Iris pigment epithelial cell (primary cell): ENCODE measurements at places on chromosomes 4 and X.

- DNase-seq: peak; percentile 39
Observed at GRCh38 chrX:106415276-106415895, 196.4 kb upstream of the RADX start.

- DNase-seq: peak; percentile 34
Observed at GRCh38 chr4:67874986-67875385, 8.8 kb downstream of the TMPRSS11D start.

- DNase-seq: peak; percentile 34
Observed at GRCh38 chr4:54961357-54961975, 163.9 kb downstream of the KDR start.

GRCh38 chr4:15963001-15963451 lies at the start of gene FGFBP2:
TSS of gene FGFBP2 (minus strand) at chr4:15963175. CDS start at chr4:15963129, 46 bp downstream.
- DNase-seq: peak; percentile 48

GRCh38 chr4:133592106-133592505 lies 443.0 kb downstream of the PCDH10 start:
- DNase-seq: no peak

DNA sequence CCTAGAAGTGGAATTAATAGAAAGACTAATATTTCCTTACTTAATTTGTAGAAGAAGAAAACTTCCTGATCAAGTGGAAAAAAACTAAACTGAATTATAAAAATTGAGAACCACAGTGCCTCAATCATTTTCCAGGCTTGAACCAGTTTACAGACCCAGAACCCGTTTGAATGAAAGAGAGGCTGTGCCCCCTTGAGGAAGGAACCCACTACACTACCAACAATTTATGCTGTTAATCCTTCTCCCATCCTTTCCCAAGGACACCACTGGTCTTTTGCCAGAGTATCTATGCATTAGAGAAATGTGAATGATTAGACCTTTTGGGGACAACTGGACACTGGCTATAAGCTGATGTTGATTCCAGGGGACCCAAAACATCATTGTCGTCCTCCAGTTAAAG lies 842.6 kb downstream of the TECRL start:
- no peak for DNase-seq

DNA sequence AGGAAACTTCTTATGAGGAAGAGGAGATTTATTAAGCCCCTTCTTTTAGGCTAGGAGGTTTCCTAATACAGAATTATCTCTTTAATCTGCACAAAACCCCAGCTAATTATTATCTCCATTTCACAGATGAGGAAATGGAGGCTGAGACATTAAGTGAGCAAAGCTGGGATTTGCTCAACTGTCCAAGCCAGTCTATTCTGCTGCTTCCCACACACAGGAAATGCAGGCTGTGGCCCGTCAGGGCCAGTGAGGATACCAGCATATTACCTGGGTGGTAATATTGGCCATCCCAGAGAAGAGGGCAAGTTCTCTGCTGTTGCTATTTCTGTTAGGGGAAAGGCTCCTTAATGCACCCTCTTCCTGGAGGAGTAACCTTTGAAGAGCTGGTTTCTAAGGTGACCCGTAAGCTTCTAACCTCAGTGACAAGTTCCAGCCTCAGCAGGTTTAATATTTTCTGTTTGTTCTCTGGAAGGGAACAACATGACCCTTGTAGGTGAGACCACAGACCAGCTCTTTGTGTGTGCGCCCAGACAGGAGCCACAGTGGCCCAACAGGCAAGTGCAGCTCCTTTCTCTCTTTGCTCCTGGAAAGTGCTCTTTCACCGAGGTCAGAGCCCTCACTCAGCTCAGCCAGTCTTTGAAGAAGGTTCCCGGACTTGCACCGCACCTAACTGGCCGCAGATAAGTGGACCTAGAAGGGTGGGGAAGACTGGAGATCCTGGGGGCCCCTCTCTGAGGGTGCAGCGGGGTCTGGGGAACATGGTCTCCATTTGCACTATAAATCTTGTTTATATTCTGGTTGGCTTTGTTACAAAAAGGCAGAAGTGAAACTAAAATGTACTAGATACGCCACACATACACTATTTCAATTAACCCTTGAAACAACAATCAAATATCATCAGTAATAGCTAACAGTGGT lies 35.5 kb downstream of the TBC1D9 start:
- DNase-seq: no peak

GRCh38 chr4:82900066-82900410 lies 497 bp upstream of the THAP9 start:
- DNase-seq: no peak

GRCh38 chrX:36950495-36951253 lies 57.5 kb upstream of the FAM47C start:
- no peak for DNase-seq

GRCh38 chr4:47221721-47222120 lies 190.4 kb downstream of the GABRB1 start:
- DNase-seq: peak; percentile 85

- no peak for DNase-seq
Observed at GRCh38 chrX:68919707-68920106, 90.9 kb downstream of the EFNB1 start.

DNA sequence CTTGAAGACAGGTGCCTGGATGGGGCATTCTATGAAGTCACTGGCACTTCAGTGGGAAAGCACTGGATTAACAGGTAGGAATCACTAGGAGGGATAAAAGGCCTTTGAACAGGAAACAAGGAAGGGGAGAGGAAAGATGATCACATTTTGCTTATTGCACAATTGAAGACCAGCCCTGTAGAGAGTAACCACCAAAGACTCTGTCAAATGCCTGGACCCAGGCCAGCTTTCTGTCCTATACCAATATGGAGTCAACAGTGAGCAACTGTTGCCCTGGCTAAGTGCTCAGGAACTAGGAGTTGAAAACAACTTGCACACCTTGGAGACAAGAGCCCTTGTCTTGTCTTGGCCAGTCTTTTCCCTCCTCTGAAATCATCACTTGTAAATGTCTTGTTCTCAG lies 14.1 kb upstream of the RTL3 start:
- peak; percentile 42 for DNase-seq

GRCh38 chrX:17623750-17624149 lies 113.5 kb upstream of the SCML1 start:
- no peak for DNase-seq

DNA sequence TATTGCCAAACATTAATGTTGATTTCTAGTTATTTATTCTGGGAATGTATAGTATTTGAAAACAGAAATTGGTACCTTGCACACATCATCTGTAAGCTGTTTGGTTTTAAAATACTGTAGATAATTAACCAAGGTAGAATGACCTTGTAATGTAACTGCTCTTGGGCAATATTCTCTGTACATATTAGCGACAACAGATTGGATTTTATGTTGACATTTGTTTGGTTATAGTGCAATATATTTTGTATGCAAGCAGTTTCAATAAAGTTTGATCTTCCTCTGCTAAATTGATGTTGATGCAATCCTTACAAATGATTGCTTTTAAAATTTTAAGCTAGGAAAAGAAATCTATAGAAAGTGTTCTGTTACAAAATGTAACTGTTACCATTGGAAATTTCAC lies 30.8 kb upstream of the FMR1NB start:
- no peak for DNase-seq

DNA sequence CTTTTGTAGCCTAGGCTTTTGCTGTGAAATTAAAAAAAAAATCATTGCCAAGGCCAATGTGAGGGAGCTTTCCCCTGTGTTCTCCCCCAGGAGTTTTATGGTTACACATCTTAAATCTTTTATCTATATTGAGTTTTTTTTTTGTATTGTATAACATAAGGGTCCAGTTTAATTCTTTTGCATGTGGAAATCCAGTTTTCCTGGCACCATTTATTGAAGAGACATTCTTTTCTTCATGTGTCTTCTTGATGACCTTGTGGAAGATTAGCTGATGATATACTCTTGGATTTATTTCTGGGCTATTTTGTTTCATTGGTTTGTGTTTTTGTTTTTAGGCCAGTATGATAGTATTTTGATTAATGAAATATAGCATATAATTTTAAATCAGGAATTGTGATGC lies 225.0 kb downstream of the ADAM29 start:
- no peak for DNase-seq

- DNase-seq: no peak
Observed at GRCh38 chrX:110320381-110320987, 2.6 kb upstream of the AMMECR1 start.

DNA sequence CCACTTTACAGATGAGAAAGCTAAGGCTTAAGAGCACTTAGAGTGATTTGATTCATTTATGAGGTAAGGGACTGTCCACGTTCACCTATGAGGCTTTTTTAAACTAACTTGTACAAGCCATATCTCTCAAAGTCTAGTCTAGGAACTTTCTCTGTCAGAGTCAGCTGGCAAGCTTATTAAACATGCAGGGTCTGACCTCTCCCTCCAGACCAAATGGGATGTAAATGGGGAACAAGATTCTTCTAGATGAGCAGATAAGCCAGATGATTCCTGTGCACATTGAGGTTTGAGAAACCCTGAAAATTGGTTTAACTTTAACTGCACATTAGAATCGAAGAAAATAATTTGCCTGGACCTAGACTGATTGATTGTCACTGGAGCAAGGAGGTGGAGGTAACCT lies 160.0 kb upstream of the SPRY1 start:
- DNase-seq: no peak

GRCh38 chr4:99720206-99720605 lies 62.6 kb upstream of the C4orf54 start:
- no peak for DNase-seq

- peak; percentile 41 for DNase-seq
Observed at GRCh38 chr4:93384241-93384640, 444.3 kb upstream of the ATOH1 start.

DNA sequence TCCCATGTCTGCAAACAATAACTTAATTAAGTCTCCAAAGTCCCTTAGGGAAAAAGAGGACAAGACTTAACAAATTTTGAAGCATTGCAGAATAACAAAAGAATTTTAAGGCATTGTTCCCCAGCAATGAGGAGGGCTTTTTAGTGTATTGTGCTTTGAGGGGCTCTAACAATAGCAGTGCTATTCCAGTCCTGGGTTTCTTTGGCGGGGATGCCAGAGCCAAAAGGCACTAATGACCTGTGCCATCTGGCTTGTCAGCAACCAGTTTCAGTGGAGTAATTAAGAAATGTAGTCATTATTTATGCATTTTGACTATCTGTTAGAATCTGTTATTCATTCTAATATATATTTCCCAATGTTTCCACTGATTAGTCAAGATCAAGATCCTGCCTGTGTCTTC lies 575.4 kb downstream of the SPRY1 start:
- DNase-seq: no peak

DNA sequence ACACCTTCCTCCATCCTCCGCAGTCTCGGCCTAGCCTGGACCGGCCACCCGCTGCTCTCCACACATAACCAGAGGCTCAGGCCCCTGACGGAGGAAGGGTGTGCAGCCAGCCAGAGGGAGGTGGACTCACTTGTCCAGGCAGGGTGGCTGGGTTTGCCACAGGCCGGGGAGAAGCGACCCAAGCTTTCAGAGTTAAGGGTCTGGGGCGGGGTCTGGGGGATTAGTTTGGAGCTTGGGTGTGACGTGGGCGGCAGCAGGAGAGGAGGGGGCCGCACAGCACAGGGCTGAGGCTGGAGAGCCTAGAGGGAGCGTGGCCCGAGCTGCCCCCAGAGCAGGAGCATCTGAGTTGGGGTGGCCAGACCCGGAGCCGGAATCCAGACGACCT lies 22.4 kb upstream of the CPLX1 start:
- no peak for DNase-seq

- DNase-seq: no peak
Observed at GRCh38 chr4:141130947-141131605, 2.2 kb downstream of the RNF150 start.

DNA sequence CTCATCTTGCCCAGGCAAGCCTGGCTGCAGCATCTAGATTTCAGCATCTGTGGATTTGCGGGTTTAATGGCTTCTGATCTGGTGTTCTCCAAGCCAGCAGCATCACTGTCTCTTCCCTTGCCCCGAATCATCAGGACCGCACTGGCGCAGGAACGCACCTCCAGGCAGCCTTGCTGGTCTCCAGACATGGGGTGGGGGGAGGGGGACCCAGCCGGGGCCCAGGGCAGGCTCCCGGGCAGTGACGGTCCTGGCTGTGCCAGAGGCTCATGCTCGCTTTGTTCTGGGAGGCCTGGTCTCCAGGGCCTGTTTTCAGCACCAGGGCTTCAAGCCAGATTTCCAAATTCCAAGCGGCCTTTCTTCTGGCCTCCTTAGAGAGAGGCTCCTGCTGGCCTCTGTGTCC lies 4.9 kb downstream of the CFAP99 start:
- no peak for DNase-seq

DNA sequence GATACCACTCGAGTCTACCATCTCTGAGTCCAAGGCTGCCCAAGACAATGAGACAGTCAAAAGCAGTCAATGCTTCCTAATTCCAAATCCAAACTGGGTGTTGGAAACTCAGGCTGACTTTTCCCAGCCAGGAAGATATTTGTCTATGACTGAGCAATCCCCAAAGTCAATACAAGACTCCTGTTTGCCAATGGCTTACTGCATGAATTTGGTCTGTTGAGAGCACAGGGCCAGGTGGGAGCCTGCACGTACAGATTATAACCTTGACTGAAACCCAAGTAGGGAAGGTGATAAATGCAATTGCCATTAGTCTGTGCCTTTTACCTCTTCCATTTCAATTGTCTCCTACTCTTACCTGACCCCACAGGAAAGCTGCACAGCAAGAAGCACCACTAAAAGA lies 72.6 kb upstream of the PPARGC1A start:
- no peak for DNase-seq

DNA sequence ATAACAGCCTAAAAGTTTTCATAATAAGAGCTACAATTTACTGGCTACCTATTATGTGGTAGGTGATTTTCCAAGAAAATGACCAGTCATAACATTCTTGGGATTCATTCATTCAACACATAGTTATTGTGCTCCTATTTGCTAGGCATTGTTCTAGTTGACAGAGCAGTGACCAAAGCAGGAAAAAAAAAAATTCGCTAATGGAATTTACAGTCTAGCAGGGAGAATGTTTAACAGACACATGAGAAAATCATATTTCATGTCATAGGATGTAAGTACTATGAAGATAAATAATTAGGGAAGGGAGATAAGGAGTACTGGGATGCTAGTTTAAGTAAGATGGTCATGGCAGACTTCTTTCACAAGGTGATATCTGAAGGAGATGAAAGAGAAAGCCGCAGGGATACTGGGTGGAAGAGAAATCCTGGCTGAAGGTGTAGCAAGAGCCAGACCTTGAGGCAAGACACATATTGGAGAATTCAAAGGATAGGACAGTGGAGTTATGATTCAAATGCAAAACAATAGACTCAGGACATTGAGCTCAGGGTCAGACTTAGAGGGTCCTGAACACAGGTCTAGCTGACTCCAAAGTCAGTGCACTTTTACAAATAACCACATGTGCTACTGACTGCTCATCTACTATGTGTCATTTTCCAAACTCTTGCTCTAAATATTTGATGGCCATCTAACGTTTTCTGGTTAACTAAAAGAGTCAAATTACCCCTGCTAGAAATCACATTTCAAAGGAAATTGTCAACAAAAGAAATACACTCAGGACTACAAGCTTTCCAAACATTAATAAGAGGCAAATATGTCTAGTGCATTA lies 20.4 kb downstream of the SPCS3 start:
- peak; percentile 11 for DNase-seq

GRCh38 chr4:184643731-184644130 lies 5.5 kb downstream of the CASP3 start:
- no peak for DNase-seq

GRCh38 chr4:177237291-177237690 lies 72.4 kb upstream of the NEIL3 start:
- DNase-seq: no peak
